ENCODE measurements at places on chromosomes 2 and 18.
A peak's percentile ranks its signal among the peaks of the same experiment; 100 is the strongest.

- no peak for DNase-seq
Measured at GRCh38 chr2:199228887-199229819, 228.6 kb downstream of the SATB2 start.

GRCh38 chr2:157107460-157107859 is 150.0 kb upstream of the GALNT5 start:
- DNase-seq: no peak

DNA sequence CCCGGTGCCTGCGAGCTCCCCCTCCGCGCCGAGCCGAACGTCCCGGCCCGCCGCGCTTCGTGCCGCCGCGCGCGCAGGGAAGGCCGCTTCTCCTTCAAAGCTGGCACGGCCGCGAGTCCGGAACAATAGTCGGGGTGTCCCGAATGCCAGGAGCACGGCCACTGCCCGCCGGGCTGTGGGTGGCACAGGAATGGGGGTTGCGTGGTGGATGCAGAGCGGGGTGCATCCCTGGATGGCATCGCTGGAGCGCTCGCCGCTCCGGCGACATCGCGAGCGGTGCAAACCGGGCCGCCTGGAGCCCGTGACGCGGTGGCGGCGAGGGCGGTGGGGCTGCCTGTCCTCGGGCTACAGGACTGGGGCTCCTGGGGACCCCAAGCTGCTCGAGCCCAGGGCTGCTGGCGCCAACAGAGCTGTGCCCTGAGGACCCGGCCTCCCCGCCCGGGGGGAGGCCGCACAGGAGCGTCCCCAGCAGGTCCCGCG is 1.1 kb upstream of the SATB2 start:
- no peak for DNase-seq

DNA sequence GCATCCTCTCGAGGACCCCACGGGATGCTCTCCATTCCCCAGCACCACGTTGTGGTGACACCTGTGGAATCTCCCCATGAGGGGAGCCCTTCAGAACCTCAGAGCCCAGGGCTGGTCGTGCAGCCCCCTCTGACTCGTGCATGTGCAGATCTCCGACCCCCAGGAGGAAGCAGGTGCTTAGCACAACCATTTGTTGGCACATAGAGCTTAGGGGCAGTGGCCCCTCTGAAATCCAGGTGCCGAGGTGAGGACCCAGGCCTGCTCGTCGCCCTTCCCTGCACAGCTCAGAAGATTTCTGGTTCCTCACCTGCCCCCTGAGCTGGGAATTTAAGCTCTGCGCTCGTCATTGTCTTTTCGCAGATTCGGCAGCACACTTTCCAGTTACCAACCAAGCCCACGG is 1.3 kb upstream of the OTOS start:
- no peak for DNase-seq

GRCh38 chr2:45130736-45131135 is 121.5 kb upstream of the SIX2 start:
- no peak for DNase-seq

DNA sequence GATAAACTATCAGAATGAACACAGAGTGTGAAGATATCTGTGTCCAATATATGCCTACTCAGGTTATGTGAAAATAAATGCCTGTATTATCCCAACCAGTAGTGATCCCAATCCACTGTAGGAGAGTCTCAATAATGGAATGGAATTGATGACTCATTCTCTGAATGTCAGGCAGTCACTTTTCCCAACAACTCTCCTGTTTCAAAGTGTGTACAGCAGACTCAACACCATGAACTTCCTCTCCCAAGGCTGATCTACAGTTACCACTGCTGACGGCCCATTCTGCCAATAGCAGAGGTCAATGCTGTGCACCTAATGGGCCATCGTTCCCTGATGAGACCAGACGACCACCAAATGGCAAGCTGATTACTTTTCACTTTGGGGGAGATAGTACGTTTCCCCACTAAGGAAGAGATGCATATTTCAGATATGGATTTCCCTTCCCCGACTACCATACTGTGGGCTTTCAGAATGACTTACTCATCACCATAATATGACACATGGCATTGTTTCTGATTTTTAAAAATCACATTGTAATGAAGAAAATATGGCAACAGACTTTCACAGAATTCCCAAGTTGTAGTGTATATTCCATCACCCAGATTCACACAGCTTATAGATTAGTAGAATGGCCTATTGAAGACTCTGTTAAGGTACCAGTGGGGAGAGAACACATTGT is 601.7 kb upstream of the VRK2 start:
- no peak for DNase-seq

GRCh38 chr2:55175254-55176093 is 56.6 kb downstream of the CLHC1 start:
- no peak for DNase-seq

- DNase-seq: no peak
Measured at GRCh38 chr2:130374587-130375290, 18.9 kb downstream of the PTPN18 start.

GRCh38 chr18:35376742-35377695 is at the start of gene ZNF396:
ZNF396 (minus strand) TSS chr18:35377337; CDS start chr18:35374292, 3,045 bp downstream.
- peak; percentile 51 for DNase-seq

DNA sequence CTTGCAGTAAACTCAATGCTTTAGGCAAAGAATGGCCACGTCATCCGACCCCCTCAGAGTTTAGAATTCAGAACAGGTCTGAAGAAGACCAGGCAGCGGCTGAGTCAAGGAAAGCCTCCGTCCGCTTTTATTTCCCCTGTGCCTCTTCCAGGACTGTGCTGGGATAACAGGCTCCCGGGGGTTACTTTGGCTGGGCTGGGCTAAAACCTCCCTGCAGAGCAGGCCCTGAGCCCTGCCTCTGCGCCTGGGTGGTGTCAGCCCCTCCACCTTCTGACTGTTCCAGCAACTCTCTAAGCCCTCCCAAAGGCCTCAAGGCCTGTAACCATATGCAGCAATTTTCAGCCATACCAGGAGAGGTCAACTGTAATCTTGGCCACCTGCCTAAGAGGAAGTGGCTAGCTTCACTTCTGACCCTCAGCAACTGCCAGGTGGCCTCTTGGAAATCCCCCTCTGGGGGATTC is 166.5 kb downstream of the RPIA start:
- DNase-seq: no peak

GRCh38 chr2:96622544-96622943 is 15.6 kb downstream of the KANSL3 start:
- no peak for DNase-seq

DNA sequence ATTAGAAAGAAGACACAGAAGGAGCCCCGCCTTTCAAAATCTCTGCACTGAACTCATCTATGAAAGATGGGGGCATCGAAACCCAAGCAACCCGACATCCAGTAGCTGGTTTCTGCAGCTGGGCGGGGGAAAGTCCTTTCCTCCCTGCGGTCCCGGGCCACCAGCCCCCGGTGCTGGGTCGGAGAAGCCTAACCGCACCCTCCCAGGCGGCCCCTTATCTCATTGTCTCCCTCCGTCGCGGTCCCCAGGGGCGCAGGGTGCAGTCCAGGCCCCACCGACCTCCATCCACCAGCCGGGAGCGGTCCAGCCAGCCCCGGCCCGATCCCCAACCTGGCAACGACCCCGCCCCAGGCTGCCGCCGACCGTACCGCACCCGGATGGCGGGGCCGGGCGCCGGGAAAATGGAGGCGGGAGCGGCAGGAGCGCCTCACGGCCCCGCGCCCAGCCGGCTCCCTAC is 452 bp downstream of the RAPH1 start:
- peak; percentile 59 for DNase-seq

GRCh38 chr2:172833898-172834297 is 98.3 kb downstream of the RAPGEF4 start:
- no peak for DNase-seq

DNA sequence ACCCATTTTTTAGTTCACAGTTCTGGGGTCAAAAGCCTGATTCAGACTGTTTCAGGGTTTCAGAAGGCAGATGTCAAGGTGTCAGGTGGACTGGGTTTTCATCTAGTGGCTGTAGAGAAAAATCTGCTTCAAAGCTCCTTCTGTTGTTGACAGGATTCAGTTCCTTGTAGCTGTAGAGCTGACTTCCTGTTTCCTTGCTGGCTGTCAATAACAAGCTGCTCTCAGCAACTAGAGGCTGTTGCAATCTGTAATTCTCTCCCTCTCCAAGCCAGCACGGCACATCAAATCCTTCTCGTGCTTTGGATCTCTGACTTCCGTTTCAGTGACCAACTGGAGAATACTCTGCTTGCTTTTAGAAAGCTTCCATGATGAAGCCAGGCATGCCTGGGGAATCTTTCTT is 179.4 kb downstream of the DOK6 start:
- no peak for DNase-seq

- no peak for DNase-seq
Measured at GRCh38 chr18:48521723-48522122, 17.1 kb upstream of the CTIF start.

- DNase-seq: no peak
Measured at GRCh38 chr2:222922019-222922800, 61.4 kb downstream of the ACSL3 start.

DNA sequence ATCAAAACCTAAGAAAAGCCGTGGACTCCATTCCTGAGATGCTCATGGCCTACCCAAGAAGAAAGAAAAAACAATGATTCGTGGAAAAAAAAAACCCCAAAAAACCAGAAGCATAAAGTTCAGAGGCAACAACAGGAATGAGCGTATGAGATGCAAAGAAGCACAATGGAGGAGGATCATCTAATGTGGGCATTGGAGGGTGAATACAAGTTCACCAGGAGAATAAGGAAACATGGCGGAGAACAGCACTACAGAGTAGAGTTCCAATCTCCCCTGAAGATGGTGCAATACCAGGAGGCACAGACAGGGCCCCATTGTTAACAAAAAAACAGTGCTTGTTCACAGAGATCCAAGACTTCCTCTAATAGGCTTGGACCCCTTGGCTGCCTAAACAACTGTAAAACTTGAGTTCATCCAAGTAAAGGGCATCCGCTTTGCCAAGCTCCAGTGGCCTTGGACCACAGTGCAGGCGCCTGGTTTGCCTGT is 337.2 kb downstream of the PDE11A start:
- no peak for DNase-seq

GRCh38 chr2:168130346-168130745 is 117.0 kb downstream of the STK39 start:
- no peak for DNase-seq

GRCh38 chr2:78895022-78895421 is 130.5 kb upstream of the REG3G start:
- no peak for DNase-seq

DNA sequence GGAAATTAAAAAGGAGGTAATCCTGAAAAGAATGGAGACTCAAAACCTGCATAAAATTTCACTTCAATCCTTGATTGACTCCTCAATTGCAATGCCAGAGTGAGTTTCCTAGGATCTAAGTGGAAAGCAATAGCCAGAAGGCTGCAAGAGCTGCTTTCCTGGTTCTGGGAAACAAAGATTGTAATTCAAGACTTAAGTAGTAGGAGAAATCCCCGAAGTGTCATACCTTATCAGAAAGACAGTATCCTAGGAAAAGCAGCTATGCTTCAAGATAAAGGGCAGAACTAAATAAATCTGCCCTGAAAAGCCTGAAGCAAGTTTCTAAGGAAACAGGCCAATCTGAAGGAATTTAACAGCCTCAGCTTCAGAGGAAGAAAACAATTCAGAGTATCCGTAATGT is 390.2 kb downstream of the DSC3 start:
- DNase-seq: no peak

GRCh38 chr18:53486296-53486695 is 738.2 kb downstream of the MBD2 start:
- no peak for DNase-seq

GRCh38 chr2:69571189-69571588 is 72.3 kb downstream of the AAK1 start:
- no peak for DNase-seq

- no peak for DNase-seq
Measured at GRCh38 chr2:118856330-118856977, 9.0 kb upstream of the EN1 start.

DNA sequence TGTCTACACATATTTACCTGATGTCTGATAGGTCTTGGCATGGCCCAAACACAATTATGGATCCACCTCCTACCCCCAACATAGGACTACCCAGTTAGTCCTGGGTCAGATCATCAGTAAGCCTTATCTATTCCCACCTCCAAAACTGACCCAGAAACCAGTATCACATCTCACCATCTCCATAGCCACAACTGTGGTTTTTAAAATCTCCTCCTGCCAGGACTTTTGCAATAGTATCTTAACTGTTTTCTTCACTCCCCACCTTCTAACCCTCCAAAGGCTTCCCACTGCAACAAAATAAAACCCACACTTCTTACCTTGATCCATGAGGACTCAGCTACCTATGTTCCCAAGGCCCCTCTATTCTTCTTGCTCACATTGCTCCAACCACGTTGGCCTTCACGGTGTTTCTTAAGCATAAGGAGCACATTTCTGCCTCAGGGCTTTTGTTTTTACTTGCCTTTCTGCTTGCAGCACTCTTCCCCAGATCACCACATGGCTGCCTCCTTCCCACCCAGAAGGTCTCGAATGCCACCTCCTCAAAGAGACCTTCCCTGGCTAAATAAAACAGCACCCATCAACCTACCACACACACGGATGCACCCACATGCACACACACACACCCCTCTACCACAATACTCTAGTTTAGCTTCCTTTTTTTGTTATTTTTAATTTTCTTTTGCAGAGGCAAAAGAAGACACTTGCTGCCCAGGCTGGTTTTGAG is 125.9 kb upstream of the SLC1A4 start:
- no peak for DNase-seq

DNA sequence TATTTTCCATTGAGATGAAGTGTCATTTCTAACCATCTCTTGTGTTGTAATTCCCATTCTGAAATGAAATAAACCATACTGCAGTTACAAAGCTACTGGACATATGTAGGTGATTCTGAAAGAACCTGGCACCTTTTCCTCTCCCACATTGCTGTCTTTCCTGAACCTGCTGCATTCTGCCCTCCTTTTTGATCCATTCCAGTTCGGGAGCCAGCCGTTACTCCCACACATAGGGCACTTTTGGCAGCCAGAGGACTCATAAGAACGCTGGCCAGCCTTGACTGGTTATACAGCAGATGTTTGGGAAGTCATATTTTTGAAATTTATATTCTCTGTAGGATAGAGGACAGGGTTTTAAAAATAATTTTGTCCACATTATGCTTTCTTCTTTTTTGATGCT is 369.8 kb upstream of the CDH7 start:
- no peak for DNase-seq

DNA sequence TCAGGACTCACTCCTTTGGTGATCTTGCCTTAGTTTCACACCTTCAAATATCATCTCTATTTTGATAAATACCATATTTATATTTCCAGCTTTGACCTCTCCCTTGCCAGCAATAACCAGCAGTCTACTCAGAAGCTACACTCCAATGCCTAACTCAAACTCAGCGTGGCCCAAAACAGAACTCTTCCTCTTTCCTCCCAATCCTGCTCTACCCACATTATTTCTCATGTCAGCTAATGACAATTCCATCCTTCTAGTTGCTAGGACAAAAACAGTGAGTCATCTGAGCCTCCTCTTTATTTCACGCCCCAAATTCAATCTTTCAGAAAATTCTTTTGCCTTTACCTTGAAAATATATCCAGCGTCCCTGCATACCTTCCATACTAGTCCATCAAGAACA is 23.5 kb downstream of the CYRIA start:
- no peak for DNase-seq

GRCh38 chr2:234286118-234286598 is 210.7 kb downstream of the ARL4C start:
- DNase-seq: no peak

All from C1 segment of cervical spinal cord (tissue), 14 donors.